ENCODE measurements at places on chromosomes 7 and 10. TPM values are rescaled to one million over a fixed set of nuclear protein-coding genes. Genes with fewer than 3 reads are reported as not detected.

The MLXIPL gene
- total RNA-seq = 9.6 TPM

The MRLN gene
- total RNA-seq = not detected

The SLC13A4 gene
- 0.15 TPM for total RNA-seq

The OR6V1 gene
- not detected for total RNA-seq

The IDI2 gene
- total RNA-seq = not detected

The BTBD16 gene
- not detected for total RNA-seq

The AZGP1 gene
- 70.9 TPM for total RNA-seq

The DNAH11 gene
- total RNA-seq = 0.12 TPM

The DPYSL4 gene
- total RNA-seq = 45.2 TPM

The H2BK1 gene
- total RNA-seq = not detected

The ZNF239 gene
- total RNA-seq = 2.2 TPM

The SPDYE9 gene
- total RNA-seq = not detected

The PALD1 gene
- total RNA-seq = 5.2 TPM

GRCh38 chr7:16309129-16309528, 112.2 kb downstream of the CRPPA start:
- no peak for DNase-seq

- peak; percentile 81 for DNase-seq
These were observed 66.4 kb upstream of the STRIP2 start for GRCh38 chr7:129367700-129368388.

- DNase-seq = no peak
These were observed 1.4 kb upstream of the DRGX start for GRCh38 chr10:49397036-49397999.

- DNase-seq = peak; percentile 77
These were observed 498 bp upstream of the ST7 start for GRCh38 chr7:116952635-116953371.

DNA sequence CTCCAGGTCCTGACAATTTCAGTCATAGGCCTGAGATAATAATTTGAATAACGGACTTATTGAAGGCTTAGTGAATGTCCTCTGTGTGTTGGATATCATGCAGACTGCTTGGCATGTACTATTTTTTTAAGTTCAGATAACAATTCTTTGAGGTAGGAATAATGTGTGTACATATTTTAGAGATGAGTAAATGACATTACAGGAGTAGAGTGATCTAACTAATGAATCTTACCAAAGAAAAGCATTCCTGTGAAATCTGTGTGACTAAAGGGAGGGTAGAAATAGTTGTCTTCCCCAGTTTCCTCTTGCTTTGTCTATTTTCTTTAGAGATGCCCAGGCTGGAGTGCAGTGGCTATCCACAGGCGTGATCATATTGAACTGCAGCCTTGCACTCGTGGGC, 391.8 kb upstream of the ETV1 start:
- no peak for DNase-seq

DNA sequence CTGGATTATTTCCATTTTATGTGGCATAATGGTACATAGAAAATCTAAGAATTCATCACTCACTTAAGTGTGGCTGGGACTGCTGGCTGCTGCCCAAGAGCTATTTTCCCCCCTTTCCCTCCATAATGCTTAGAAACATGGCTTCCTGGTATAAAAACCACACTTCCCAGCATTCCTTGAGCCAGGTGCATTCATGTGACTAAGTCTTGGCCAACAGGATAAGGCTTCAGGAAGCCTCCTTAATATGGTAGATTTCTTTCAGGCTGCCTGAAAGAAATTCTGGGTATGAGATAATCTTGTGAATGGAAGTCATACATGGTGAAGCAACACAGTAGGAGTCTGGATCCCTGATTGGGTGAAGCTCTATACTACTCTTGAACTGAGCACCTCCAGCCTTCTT, 178.0 kb downstream of the JAZF1 start:
- no peak for DNase-seq

DNA sequence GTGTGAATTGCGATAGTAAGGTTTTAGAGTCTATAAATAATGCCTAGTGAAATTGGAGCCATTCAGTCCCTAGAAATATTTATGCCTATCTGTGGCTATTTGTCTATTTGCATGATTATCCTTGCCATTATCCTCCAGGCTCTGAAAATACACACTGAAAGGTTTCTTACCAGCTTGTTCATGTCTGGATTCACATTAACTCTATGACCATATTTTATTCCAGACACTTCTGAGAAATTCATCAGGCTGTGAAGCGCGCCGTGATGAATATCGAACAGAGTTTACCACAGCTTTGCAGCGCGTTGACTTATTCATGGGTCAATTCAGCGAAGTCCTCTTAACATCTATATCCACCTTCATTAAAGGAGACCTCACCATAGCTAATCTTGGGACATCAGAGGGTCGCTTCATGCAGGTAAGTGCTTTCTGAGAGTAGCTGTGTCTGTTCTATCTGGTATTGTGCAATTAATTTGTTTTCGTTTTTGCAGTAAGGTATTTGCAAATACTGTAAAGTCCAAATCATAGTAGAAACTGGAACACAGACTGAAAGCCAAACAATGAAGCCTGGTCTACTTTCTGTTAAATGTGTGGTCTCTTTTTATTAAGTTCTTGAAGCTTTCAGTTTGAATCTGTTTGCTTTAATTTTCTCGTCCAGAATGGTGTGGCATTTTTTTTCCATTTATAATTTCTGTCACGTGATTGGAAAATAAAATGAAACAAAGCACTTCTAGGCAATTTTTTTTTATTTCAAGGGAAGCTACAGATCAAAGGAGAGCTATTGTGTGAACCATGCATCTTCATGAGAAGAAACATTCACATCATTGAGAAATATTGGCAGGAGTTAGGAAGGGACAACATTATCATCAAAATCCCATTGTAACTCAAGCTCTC, 59.7 kb downstream of the MET start:
- DNase-seq = no peak

GRCh38 chr7:127822822-127823508, 171.0 kb downstream of the SND1 start:
- DNase-seq = no peak

GRCh38 chr7:71019706-71020105, 112.2 kb upstream of the GALNT17 start:
- DNase-seq = peak; percentile 61

GRCh38 chr7:40200791-40201190, 66.0 kb downstream of the SUGCT start:
- no peak for DNase-seq

- DNase-seq = no peak
These were observed 18.1 kb upstream of the AKR1E2 start for GRCh38 chr10:4807761-4808507.

GRCh38 chr10:14459665-14460064, 128.9 kb upstream of the FRMD4A start:
- no peak for DNase-seq

DNA sequence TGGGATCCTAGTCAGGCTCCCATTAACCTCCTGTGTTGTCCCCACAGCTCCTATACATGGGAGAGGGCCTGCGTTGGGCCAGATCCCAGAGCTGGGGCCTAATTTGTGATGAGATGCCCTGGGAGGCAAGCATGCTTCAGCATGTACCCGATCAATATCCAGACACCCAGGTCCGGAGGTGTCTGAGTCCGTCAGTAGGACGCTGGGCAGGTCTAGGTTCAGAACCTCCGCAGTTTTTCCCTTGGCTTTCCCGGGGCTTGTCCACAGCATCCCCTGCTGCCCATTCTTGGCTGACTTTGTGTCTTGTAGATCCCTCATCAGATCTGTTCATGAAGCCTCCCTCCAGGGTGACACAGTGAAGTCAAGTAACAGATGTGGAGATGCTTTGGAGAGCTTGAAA, 32.7 kb upstream of the RBAK start:
- no peak for DNase-seq

GRCh38 chr7:46715579-46715978, 794.5 kb upstream of the IGFBP3 start:
- DNase-seq = no peak

DNA sequence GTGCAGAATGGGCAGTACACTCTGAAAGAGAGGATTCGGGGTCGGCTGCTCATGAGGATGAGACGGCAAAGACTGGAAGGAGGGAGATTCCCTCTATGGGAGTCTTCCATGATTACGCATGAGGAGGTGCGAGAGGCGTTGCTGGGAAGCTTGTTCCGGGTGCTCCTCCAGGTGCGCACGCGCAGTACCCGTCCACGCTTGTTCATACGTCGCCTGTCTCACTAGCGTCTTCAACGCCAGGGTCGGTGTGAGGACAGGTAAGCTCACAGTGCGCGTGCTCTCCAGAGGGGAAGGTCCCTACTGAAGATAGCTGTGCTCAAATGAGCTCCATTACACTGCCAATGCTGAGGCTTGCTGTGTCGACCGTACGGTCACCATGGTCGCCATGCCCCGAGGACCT, 39.3 kb upstream of the BNIP3 start:
- DNase-seq = no peak

- no peak for DNase-seq
These were observed 211.4 kb downstream of the MDFIC start for GRCh38 chr7:115133248-115133647.

DNA sequence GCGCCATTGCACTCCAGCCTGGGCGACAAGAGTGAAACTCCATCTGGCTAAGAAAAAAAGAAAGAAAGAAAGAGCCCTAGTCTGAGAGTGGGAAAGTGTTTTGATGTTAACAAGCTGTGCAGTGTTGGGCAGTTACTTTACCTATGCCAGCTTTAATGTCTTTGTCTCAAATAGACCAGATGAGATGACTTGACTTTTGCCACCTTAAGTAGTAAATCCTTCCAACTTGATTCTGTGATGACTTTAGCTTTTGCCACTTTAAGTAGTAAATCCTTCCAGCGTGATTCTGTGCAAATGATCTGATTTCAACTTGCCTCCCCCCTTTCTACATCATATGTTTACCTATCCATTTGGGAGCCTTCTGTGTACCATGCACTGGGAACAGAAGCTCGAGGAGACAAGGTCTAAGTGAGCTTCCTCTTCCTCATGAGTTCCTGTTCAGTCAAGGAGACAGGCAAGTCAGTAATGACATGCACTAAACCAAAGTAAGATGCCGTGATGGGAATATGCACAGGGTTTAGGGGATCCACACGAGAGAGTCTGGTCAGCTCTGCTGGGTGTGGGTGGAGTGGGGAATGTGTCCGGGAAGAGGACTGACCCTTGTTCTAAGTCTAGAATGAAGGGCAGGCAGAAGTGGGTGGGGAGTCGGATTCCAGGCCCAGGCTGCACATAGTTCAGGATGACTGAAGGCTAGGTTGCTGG, 17.2 kb downstream of the INPP5F start:
- DNase-seq = no peak

DNA sequence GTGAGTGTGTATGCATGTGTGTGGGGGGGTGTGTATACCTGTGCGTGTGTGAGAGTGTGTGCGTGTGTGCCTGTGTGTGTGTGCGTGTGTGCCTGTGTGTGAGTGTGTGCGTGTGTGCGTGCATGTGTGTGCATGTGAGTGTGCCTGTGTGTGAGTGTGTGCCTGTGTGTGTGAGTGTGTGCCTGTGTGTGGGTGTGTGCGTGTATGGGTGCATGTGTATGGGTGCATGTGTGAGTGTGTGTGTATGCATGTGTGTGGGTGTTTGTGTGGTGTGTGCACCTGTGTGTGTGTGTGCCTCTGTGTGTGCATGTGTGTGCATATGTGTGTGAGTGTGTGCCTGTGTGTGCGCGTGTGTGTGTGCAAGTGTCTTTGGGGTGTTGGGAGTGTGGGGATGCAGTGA, 6.4 kb downstream of the ANTXRL start:
- DNase-seq = no peak

DNA sequence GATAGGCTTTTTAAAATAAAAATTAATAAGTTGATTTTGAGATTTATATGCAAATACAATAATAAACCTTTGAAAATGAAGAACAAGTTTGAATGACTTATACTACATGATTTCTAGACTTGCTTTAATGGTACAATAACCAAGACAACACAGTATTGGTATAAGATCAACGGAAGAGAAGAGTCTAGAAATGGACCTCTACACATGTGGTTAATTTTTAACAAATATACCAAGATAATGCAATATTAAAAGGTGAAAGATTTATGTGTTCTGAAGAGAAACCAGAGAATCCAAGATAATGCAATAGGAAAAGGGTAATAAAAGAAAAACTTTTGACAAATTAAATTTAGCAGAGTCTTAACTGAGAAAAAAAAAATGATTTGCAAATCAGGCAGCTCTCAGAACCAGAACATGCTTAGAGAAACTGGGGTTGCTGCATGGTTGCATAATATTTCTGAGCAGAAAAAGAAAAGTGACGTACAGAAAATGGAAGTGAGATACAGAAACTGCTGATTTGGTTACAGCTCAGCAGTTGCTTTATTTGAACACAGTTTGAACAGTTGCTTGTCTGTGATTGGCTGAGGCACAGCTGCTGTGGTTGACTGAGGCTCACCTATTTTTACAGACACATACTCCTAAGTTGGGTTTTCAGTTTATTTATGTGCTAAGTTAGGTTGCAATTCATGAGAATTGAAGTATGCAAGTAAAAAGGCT, 365.9 kb downstream of the CRPPA start:
- DNase-seq = no peak

DNA sequence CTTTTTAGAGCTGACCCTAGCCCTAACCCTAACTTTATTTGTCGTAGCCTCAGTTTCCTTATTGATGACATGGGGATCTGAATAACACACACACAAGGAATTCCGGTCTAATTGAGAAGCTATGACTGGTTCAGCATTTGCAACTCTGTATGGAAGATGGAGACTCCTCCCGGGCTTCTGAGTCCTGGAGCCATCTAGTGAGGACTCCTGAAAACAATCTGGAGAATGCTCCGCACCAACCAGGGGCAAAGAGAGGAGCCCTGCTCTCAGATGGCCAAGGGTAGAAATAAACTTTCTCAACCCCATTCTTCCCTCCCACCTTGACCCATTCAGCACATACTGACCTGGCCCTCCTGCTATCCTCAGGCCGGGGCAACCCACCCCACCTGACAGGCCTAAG, 26.4 kb downstream of the MBL2 start:
- no peak for DNase-seq

DNA sequence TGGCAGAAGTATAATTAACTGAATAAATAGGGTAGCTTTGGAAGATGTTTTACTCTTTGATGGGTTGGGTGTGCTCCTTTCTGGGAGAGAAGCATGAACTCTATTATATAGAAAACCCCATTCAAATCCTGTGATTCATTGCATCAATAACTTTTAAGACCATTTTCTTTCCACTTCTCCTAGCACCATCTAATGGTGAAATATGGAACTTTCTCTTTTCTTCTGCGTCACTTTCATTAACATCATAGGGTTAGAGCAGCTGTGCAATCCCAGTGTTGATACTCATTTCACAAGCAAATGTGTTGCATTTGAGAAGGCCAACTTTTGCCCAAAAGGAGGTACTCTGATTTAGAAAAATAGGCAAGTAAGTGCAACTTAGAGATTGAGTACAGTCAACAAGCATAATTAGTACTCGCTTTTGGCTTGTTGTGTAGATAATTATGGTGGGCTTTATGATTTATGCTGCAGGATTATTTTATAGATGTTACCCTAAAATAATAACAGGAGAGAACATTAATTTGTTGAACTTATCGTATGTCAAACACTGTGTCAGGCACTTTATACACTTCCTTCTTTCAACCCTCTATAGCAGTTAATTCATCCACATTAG, 92.9 kb downstream of the CPED1 start:
- DNase-seq = no peak

DNA sequence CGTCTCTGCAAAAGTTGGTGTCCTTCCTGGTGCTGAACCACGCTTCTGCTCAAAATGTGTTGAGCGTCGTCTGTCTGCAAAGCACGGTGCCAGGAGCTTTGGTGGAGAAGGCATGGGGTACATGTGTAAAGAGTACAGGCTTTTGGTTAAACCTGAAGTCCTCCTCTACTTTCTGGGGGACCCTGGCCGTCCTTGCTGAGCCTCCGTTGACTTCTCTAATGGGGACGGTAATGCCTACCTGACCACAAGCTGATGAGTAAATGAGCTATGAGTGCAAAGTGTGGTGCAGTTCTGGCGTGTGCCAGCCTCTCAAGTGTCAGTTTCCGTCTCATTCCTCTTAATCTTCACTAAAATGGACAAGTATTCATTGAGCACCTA, 527 bp upstream of the HERPUD2 start:
- no peak for DNase-seq

Measured in left ventricle myocardium superior (tissue), 1 donor.